Right atrium auricular region (tissue), 2 donors: ENCODE measurements at places on chromosomes 12 and 14. TPM values are rescaled to one million over a fixed set of nuclear protein-coding genes. Genes with fewer than 3 reads are reported as not detected.

DNA sequence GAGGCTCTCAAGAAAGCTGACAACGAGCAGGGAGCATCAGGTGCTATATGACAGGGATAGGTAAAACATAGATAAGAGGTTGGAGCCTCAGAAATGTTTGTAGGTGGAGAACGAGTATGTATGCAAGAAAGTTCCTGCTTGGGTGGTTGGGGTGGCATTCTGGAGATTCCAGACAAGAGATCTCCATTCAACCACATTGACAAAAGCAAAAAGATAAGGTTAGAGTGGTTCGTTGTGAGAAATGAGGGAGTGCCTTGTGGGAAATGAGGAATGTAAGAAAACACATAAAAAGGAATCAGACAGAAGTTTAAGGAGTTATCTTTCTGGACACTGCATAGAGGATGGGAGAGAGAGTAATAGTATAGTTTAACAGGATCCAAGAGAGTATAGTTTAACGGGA lies 290.3 kb downstream of the DPF3 start:
- DNase-seq = no peak

- DNase-seq = no peak
These were observed 3.8 kb upstream of the YBX3 start for GRCh38 chr12:10726945-10727344.

GRCh38 chr14:44609876-44610510 lies 102.9 kb upstream of the FSCB start:
- DNase-seq = no peak

Gene COL2A1
- not detected for total RNA-seq
